SW480 (cell line): ENCODE measurements at places on chromosomes 3 and 15.

- DNase-seq: no peak
Observed at GRCh38 chr15:40545457-40545856, 19.4 kb downstream of the CCDC32 start.

GRCh38 chr15:82731527-82731926, 21.9 kb upstream of the AP3B2 start:
- no peak for DNase-seq

GRCh38 chr15:68798346-68799094, 22.2 kb downstream of the ANP32A start:
- no peak for DNase-seq

GRCh38 chr3:125512135-125512920, 7.7 kb downstream of the SNX4 start:
- DNase-seq: no peak

DNA sequence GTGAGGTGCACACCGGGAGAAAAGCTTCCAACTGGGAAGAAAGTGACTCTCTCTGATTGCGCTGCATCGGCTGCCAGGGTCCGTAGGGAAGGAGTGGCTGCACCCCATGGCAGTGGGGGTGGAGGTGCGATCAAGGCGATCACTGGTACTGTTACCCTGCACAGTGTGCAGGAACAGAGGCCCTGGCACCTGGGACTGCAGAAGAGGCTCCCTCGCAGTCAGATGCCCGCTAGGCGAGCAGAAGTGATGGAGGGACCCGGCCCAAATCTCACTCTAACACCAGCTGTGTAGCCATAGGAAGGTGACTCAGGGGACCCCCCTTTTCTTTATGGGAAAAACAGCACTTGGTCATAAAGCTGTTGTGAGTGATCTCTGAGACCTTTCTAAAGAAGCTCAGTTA, 196.8 kb downstream of the GABRG3 start:
- DNase-seq: no peak

- no peak for DNase-seq
Observed at GRCh38 chr3:9384141-9384828, 13.1 kb upstream of the SETD5 start.

DNA sequence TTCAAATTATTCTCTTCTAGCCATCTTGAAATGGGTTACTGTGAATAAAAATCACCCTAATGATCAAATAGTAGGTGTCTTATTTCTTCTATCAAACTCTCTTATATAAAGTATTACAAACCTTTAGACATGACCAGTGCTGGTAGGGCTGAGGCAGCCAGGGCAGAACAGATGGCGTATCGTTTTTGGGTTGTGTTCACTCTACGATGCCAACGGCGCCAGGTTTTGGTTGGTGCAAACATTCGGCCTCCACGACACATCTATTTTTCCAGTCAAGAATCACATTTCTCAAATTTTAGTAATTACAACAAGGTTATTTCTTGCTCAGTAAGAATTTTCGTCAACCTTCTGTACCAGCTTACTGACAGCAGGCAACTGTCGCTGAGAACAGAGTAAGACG, 2.2 kb downstream of the RPL4 start:
- no peak for DNase-seq

- DNase-seq: no peak
Observed at GRCh38 chr3:120129051-120129450, 34.8 kb upstream of the GSK3B start.

GRCh38 chr3:187227658-187228258, 30.5 kb downstream of the RTP1 start:
- DNase-seq: no peak

DNA sequence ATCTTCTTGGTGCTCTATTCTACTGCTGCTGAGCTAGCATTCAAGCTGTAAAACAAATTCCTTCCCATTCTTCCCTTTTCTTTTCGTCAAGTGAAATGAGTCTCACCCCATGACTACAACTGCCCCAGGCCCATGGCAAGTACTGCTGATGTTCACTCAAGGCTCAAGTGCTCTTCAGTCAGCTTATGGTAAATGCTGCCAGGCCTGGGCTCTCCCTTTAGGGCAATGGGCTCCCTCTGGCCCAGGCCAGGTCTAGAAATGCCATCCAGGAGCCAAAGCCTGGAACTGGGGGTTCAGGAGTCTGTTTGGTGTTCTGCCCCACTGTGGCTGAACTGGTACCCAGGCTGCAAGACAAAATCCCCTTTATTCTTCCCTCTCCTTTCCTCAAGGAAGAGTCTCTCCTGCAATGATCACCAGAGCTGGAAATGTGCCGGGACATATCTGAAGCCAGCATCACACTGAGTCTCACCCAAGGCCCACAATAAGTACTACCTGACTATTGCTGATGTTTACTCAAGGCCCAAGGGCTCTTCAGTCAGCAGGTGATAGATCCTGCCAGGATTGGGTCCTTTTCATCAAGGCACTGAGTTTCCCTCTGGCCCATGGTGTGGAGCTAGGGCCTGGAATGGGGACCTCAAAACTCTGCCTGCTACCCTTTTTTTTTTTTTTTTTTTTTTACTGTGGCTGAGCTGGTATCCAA, 205.0 kb upstream of the STAC start:
- no peak for DNase-seq

GRCh38 chr15:101023501-101024072, 104.4 kb downstream of the LRRK1 start:
- DNase-seq: no peak

- DNase-seq: no peak
Observed at GRCh38 chr3:51794206-51794605, 15.2 kb upstream of the IQCF6 start.

DNA sequence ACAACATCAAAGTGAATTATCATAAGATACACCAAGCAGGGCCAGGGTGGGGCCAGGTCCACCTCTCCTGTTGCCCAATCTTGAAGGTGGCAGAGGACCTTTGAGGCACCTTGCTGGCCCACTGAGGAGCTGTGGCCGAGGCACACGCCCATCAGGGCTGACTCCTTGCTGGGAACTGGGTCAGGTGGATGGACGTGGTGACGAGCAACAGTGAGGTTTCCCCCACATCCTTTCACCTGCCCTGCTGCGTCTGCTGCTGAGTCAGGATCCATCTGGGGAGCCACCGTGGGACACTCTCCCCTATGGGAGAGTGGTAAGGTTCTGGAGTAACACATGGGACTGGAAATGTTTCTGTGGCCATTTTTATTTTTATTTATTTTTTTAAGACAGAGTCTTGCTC, 17.3 kb upstream of the FURIN start:
- no peak for DNase-seq

- DNase-seq: no peak
Observed at GRCh38 chr3:178526291-178526690, 9.9 kb upstream of the KCNMB2 start.

- no peak for DNase-seq
Observed at GRCh38 chr15:77864211-77865105, 213.1 kb downstream of the TBC1D2B start.

DNA sequence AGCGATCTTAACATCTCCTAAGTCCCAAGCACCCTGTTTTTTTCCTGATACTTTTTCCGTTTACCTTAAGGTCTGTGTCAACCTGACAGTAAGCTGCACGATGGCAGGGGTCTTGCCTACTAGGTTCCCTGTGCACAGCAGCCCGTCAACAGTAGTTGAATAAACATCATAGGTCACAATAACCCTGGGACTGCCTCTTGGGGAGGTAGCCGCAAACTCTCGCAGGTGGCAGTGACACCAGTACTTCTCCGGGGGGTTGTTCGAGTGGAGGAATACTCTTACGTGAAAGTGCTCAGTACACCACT, 365 bp upstream of the PDCD6IP start:
- DNase-seq: no peak

- DNase-seq: no peak
Observed at GRCh38 chr3:35921718-35922117, 282.4 kb downstream of the ARPP21 start.

DNA sequence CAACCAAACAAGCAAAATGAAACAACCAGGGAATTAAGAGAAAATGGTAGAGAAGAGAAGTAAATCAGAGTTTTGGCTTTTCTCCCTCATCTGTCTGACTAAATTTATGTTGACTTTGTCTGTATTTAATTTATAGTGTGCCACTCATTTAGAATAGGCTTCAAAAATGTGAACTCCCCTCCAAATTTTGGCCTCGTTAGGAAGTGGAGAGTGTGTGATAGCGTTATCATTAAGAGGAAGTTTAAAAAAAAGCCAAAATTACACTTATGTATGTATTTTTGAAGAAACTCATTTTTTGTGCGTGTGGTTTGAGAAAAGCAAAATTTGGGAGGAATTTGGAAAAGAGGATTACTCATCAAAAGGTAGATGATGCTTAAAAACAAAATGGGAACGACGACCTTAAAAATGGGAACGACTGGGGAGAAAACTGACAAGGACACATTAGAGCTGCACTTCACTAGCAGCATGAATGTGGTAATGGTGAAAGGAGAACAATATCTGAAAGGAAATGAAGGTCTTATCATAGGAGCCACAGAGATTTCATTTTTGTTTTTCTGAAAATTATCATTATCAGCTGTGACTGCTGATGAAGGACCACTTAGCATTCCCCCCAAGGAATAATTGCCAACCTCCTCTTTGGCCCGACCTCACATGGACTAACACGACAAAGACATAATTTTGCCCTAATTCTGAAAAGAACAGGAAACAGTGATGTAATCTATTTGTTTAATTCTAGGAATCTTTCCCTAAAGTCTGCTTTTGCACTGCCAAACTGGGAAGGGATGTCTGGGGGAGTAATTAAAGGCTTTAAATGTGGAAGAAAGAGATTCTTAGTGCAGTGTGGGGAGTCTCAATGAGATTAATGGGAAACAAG, 163.2 kb upstream of the P2RY1 start:
- DNase-seq: no peak

DNA sequence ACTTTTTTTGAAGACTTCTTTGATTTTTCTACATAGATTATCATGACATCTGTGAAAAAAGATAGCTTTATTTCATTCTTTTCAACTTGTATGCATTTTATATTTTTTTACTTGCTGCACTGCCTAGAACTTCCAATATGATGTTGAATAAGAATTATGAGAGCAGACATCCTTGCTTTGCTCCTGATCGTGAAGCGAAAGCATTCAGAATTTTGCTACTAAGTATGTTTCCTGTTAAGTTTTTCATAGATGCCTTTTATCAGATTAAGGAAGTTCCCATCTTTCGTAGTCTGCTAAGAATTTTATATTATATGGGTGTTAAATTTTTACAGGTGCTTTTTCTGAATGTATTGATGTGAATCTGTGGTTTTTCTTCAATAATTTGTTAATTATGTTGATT, 163.4 kb upstream of the GADL1 start:
- DNase-seq: no peak

DNA sequence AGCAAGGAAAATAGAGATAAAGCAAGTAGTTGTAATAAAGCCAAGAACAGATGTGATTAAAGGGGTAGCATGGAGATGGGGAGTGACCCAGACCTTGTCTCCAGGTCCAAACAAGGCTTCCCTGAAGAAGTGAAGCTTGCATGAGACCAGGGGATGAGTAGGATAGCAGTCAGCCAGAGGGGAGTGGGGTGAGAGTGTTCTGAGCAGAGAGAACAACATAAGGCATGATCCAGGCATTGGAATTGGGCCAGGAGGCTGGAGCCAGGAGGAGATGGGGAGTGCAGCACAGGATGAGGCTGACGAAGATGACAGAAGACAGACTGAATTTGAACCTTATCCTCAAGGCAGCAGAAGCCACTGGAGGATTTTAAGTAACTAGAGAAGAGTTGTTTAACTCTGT, 7.2 kb downstream of the TMOD2 start:
- no peak for DNase-seq

GRCh38 chr15:40452296-40453090, 11.7 kb downstream of the BAHD1 start:
- no peak for DNase-seq

DNA sequence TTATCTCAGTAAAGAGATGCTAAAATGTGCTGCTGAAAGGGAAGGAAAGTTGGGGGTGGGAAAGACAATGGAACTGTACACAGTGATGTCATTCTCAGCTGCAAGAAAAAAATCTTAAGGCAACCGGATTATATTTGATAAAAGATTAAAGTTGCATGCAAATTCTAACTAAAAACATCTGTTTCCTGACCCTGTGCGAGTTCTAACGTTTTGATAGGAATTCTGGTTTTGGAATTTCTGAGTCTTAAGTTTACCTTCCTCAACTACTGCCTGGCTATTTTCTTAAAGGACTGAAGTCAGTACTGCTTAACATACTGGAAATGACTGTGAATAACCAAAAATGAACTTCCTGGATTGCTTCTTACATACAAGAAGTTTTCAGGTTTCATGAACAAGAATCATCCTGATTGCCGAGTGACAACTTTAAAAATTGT, 115.5 kb downstream of the SLC25A26 start:
- DNase-seq: no peak

DNA sequence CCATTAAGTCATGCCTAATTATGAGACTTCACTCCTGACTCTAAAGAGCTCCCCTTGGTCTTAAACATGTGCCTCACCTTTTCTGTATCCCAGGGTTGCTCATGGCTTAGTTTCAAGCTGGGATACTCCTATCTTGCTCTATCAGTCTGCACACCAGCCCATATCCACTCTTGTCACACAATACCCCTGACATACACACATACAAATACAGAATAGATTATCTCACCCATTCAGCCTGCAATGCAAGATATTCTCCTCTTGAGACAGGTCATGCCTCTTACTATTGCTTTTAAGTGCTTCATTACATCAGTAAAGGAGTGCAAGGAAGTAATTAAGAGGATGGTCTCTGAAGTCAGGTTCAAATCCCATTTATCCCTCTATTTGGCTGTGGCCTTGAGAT, 587.3 kb downstream of the IGSF11 start:
- DNase-seq: no peak

DNA sequence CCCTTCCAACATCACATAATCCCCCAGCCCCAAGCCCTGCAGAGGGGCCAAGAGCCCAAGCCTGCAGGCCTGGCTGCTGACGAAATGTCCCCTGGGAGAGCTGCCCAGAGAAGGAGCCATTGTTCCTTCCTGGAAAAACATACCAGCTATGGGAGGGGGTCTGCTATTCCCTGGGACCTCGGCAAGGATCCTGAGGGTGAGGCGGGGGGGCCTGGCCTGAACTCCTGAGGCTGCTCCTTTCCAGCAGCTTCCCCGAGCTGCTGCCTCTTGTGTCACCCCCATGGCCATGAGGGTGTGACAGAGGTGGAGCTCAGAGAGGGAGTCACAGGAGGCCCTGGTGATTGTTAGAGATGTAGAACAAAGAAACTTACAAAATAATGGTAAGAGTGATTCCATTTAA, 12.9 kb downstream of the LOXL1 start:
- no peak for DNase-seq

DNA sequence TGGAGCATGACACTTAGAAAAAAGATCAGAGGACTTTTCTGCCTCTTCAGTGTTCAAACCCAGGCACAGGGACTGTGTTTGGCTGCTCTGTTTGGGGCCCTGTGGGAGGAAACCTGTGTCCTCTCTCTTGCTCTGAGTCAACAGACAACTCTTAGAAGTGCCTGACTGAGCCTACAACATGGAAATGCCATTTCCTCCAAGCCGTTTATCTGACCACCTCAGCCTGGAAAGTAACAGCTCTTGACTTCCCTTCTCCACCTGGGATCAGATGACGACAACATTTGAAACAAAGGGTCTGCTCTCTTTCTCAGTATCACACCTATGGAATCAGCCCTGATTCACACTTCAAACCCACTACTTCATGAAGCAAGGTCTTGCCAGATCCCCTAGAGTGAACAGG, 91.3 kb upstream of the CTDSPL start:
- DNase-seq: no peak
